ENCODE measurements at places on chromosomes 3 and 15.
A peak's percentile ranks its signal among the peaks of the same experiment; 100 is the strongest.

DNA sequence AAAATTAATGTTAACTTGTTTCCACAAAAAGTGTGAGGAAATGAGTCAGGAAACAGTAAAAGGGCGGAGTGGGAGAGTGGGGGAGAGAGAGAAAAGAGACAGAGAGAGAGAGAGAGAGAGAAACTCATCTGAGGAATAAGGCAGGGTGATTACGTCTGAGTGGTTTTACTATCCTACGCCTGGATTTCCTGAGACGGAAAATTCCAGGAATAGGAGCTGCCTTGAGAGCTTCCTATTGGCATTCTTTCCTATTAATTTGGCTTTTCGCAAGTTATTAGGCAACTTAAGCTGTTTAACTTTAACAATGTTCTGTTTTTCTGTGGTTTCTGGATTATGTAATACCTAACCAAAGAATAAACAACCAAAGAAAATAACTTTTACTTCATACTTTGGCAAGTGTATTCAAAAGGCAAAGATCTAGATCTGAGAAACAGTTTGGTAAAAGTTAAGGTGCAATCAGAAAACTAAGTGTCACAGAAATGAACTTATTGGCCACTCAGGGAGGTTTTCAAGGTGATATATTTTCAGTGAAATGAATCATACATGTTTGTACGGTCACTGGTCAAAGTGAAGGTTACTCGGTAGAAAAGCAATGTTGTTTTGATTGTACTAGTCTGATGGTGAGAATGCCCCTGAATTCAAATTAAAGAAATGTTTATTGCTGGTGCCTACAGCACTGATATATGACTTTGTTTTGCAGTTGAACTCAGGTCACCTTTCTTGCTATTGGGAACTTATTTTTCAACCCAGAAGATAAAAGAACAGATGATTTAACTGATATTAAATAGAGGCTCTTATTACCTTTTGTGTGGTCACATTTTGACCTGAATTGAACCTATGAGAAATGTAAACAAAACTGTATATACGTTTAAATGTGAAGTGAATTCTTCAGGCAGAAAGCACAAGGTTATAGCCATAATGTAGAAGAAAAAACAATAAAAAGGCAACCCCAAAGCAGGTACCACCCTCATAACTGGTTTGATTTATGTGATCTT is 39.9 kb upstream of the TNFSF10 start:
- DNase-seq: no peak

- DNase-seq: no peak
Observed at GRCh38 chr3:171396048-171396447, 64.2 kb downstream of the TNIK start.

DNA sequence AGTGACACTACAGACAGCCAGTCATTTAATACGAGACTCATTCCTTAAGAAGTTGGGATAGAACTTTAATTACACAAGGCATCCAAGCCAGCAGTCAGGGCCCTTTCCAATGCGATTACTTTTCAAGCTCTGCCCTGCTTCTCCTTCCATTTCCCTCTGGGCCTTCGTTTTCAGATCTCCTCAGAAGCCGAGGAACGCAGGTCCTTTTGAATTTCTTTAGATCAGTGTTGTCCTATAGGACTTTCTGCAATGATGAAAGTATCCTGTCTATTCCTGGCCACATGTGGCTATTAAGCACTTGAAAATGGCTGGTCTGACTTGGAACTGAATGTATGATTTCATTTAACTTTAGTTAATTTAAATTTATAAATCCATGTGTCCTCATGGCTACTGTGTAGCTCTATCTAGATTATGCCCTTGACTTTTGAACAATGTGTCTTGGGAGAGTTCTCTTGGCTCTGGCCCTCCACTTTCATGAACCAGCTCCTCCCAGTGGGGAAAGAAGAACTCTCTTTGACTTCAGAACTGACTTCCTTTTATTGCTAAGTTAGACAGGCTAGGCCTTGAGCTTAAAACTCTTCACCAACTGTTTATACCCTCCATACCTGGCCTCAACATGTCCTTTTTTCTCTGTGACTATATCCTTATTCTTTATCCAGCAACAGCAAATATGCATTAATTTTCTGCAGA is 22.6 kb downstream of the TGFBR2 start:
- peak; percentile 49 for DNase-seq

- DNase-seq: no peak
Observed at GRCh38 chr3:105610473-105610872, 243.8 kb downstream of the ALCAM start.

DNA sequence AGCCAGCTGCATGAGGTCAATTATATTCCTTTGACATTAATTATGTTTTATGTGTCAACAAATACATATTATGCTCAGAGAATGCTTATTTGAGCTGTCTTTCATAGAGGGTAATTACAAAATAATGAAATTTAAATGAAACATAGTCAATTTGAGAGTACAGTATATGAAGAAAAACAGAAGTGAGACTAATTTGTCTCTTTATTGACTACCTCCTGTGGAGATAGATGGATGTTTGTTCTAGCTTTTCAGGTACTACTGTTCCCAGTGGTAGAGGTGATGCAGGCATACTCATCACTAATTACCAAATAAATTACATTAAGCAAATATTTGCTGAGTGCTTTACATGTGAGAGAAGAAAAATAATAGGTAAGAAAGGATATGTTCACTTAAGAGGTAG is 1129.6 kb downstream of the OTOL1 start:
- no peak for DNase-seq

GRCh38 chr3:170705131-170705530 is 119.3 kb upstream of the SLC7A14 start:
- no peak for DNase-seq

GRCh38 chr15:33293713-33294334 is 16.9 kb upstream of the RYR3 start:
- no peak for DNase-seq

DNA sequence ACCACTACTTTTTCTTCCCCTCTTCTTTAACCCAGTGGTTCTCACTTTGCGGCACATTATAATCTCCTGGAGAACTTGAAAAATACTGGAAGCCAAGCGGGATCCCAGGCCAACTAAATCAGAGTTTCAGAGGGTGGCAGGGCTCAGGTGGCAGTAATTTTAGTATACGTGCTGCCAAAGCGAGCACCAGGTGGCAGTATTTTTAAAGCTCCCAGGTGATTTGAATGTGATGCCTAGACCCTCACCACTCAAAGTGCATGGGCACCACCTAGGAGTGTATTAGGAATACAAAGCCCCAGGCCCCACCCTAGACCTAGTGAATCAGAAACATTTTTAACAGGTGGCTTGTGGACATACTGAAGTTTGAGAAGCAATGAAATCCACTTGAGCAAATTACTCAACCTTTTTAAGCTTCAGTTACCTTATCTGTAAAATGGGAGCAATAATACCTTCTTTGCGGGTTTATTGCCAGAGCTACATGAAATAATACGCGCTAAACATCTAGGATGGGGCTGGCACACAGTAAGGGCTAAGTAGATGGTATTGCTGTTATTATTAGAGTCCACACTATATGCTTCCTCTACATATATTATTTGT is 8.3 kb downstream of the B3GALNT1 start:
- DNase-seq: no peak

DNA sequence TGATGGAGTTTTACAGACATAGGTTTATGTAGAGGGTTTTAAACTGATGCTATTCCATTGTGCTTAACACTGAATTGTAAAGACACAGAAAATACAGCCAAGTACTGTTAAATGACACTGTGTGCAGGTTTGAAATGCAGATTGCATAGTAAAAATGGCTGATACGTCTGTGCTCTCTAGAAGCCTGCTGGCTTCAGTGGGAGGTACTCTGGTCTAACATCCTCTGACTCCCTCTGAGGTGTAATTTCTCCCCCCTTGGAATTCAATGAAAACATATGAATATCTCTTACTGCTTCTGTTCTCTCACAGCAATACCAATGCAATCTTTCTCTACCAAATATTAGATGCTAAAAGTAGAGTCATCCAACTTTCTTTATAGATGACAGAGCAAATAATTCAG is 176.6 kb downstream of the SLC9A9 start:
- no peak for DNase-seq

DNA sequence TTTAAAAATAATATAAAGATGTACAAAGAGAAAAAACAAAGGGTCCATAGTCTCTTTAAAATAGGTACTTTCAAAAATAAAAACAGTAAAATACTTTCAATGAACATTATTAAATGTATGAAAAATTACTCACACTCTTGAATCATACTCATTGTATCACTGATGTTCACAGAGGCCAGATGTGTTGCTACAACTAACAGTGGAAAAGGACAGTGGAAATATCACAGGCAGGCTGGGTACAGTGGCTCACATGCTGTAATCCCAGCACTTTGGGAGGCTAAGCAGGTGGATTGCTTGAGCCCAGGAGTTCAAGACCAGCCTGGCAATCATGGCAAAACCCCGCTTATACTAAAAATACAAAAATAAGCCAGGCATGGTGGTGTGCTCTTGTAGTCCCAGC is 26.8 kb downstream of the NPHP3 start:
- DNase-seq: no peak

DNA sequence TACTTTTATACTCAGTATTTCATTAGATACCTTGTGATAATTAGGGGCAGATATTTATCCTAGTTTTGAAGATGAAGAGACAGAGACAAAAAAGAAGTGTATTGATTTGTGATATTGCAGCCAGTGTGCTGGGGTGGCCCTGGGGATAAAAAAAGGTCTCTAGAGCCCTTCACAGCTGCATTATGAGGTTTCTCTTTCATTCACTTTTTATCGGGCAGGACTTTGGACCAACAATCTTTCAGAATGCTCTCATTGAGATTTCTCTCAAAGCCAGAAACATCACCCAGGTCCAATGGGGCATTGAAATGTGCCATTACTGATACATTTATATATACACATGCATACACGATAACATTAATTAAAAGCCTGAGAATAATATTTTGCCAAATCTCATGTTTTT is 20.5 kb upstream of the SELENOT start:
- DNase-seq: no peak

DNA sequence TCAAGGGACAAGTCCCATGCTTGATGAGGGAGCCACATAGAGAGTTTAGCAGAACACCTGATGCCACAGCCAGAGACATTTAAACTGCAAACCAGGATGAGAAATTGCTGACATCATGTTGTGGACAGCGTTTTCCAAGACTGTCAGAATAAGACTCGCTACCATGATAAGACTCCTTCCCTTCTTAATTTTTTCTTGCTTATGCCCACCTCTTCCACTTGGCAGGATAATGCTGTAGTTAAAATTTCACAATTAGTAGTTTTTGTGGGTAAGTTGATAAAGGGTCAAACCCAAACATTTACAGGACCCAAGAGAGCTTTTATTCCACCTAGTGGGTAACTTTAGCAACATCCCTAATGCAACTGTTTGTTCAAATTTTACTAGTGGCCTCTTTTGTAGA is 3.0 kb upstream of the PIAS1 start:
- no peak for DNase-seq

DNA sequence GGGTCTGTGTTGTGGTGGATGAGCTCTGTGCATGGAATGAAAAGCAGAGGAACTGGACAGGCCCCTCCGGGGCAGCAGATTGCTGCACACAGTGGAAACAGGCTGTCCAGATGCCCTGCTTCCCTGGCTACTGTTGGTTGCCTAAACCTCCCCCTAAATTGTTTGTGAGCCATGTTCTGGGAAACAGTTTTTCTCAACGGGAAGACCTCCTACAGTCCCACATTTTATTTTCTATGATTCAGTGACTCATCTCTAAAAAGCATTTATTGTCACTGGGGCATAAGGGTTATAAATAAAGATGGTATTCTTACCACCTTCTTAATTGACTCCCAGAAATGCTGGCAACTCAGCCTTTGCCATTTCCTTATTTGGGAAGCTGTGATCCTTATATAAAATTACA is 20.3 kb upstream of the PTPN9 start:
- DNase-seq: peak; percentile 38

GRCh38 chr3:122577409-122578031 is at the start of gene PARP15:
PARP15 (plus strand) TSS chr3:122577650; CDS start chr3:122577668, 18 bp downstream.
- DNase-seq: peak; percentile 13

- DNase-seq: no peak
Observed at GRCh38 chr3:59752925-59753324, 703.1 kb upstream of the CFAP20DC start.

- DNase-seq: no peak
Observed at GRCh38 chr15:40933517-40933902, 4.4 kb downstream of the DLL4 start.

DNA sequence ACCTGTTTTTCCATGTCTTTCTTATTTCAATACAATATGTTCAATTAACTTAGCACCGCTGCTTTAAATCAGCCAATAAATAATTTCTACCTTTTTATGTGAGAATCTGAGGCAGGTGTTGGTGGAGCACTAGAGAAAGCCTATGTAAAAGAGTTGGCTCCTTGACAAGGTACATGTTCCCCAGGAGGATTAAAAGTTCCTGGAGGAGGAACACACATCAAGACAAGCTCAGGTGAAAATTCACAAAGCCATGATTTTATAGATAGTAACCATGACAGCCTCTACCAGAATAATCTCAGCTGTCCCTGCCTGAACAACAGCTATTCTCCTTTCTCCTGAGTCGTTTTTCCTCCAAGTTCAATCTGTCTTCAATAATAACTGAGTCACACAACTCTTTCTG is 3.4 kb upstream of the ZBED2 start:
- no peak for DNase-seq

GRCh38 chr3:44045476-44046275 is 196.0 kb upstream of the TOPAZ1 start:
- DNase-seq: no peak

- DNase-seq: no peak
Observed at GRCh38 chr15:99582508-99582960, 16.8 kb downstream of the MEF2A start.

DNA sequence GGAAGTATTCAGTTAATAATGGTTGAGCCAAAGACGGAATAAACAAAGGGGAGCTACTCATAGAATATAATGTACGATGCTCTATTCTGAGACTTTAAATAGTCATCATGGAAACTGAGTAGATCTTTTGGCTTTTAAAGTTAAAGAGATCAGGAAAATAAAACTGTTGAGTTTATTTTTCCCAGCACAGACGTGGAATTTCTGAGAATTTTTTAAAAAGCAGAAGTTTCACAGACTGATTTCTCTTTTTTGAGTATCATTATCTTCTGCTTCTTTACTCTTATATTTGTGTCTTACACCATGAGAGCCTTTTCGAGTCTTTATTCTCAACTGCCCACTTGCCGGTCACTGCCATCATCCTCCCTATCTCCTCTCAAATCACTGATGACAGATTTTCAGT is 13.2 kb downstream of the P2RY14 start:
- no peak for DNase-seq

DNA sequence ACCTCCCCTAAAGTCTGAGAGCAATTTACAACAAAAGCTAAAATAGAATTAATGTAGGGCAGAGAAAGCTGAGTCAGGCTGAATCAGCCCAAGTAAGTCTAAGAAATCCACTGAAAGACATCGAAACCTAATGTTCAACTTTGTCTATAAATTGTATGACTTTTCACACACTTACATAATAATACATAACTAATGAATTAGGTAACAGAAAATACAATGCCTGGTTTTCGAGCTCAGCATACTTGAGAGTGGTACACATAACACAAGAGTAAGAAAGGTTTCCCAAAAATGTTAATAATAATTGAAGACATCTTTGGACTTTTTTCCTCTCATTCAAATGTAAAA is 55.3 kb upstream of the VGLL4 start:
- DNase-seq: no peak

DNA sequence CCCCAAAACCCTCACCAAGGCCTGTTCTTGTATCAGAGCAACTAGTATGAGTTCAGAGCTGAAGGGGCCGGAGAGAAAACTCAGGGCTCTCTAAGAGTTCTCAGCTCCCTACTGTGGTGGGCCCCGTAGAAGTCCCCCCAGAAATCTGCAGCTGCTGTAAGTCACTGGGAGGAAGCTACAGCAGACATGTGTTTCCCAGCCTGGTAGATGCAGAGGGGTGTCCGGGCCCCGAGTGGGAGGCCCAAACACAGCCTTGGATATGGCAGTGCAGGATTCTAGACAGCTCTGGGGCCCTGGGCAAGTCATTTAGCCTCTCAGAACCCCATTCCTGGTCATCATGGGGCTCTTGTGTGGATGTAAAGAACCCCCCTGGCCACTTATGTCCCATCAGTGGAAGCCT is 39.2 kb upstream of the CSPG4 start:
- DNase-seq: no peak
